ENCODE measurements at places on chromosomes 7 and 10.

DNA sequence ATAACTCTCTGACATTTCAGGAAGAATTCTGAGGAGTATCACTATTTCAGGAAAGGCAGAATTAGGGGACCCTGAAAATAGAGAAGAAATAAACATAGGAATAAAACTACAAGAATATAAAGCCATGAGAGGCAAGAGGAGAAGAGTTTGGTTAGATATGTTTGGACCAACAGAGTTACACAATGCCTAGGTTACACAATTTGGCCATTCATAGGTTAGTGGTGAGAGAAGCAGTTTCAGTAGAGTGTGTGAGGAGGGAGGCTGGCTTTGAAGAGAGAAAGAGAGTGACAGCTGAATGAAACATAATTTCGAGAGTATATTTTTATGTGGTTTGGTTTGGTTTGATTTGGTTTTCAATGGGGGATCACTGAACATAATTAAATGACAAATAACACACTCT, 783.2 kb upstream of the LRRN3 start:
- no peak for DNase-seq

GRCh38 chr10:61721431-61721830, 58.7 kb downstream of the CABCOCO1 start:
- DNase-seq: no peak

- no peak for DNase-seq
These were observed 78.7 kb downstream of the ARHGAP22 start for GRCh38 chr10:48526011-48526821.

DNA sequence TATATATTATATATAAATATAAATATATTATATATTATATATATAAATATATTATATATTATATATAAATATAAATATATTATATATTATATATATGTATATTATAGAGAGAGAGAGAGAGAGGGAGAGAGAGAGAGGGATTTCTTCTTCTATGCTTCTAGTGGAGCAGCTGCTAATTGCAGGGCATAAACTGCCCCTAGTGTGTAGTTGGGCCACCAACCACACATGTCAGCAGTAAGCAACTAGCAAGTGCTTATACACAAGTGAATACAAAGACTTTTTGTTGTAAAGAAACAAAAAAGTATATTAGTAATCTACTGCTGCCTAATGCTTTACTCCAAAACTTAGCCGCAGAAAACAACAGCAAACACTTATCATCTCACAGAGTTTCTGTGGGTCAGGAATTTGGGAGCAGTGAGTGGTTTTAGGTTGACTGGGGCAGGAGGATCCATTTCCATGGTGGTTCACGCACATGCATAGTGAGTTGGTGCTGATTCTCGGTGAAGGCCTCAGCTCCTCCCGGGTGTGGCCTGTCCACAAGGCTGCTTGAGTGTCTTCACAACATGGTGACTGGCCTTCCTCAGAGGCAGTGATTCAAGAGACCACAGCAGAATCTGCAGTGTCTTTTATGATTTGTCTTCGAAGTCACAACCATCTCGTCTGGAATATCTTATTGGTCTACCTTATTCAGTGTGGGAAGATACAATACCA, 25.5 kb upstream of the BAG3 start:
- peak; percentile 4 for DNase-seq

DNA sequence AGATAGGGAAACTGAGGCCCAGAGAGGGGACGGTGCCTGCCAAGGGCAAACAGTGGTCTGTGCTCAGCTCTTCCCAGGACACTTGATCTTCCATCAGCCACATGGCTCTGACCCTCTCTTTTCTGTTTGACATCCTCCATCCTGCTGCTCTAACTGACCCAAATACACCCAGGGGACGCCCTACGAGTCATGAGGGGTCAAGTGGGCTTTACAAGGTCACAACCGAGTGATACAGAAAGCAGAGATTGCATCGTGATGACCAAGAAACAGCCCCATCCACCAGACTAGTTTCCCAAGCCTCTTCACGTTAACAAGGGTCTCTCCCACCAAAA, 131.2 kb upstream of the UNC5B start:
- DNase-seq: no peak

DNA sequence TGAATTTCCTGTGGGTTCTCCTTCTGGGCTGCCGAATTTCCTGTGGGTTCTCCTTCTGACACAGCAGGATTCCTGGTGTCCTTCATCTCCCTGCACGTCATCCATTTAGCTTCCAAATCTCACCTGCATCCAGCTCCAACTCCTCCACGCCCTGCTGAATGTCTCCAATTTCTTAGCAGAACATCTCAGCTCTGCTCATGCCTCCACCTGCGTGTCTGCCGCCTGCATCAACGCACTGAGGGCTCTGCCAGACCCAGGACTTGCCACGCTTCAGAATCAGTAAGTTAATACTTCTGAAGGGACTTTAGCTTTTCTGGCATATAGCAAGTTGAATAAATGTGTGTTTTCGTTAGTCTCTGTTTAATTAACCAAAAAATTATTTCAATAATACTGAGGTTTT, 31.1 kb upstream of the VIPR2 start:
- DNase-seq: no peak

DNA sequence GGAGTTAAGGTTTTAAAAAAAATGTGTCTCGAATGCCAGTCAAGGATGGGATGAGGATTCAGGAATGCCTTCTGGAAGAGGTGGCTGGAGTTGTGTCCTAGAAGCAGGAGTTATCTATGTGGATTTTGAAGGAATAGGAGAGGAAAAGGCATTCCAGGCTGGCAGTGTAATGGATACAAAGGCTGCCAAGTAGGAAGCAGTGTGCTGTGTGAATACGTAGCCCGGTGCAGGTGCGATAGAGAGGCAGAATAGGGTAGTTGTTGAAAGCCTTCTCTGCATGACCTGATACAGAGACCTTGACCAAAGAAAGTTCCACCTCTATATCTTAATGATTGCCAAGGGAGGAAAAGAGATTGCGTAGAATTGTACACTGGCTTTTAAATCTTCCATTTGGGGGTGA, 128.1 kb upstream of the ITGB1 start:
- DNase-seq: no peak

GRCh38 chr10:99329554-99330346, 594 bp downstream of the CNNM1 start:
- no peak for DNase-seq

GRCh38 chr7:46153951-46154787, 233.1 kb upstream of the IGFBP3 start:
- DNase-seq: no peak

DNA sequence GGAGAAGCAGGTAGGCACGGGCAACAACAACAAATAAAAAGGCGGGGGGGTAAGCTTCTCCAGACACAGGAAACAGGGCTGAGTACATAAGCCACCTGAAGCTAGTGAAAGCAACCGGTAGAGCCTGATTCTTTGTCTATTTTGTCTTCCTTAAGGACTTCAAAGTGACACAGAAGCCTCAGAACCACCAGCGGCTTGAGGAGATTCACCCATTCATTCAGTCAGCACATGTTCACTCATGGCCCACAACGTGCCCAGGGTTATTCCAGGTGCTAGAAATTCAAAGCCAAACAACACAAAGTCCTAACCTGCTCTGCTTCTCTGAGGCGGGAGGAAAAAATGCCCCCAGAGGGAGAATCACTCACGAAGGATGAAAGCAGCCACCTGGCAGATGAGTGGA, 69.3 kb upstream of the C7orf33 start:
- no peak for DNase-seq

DNA sequence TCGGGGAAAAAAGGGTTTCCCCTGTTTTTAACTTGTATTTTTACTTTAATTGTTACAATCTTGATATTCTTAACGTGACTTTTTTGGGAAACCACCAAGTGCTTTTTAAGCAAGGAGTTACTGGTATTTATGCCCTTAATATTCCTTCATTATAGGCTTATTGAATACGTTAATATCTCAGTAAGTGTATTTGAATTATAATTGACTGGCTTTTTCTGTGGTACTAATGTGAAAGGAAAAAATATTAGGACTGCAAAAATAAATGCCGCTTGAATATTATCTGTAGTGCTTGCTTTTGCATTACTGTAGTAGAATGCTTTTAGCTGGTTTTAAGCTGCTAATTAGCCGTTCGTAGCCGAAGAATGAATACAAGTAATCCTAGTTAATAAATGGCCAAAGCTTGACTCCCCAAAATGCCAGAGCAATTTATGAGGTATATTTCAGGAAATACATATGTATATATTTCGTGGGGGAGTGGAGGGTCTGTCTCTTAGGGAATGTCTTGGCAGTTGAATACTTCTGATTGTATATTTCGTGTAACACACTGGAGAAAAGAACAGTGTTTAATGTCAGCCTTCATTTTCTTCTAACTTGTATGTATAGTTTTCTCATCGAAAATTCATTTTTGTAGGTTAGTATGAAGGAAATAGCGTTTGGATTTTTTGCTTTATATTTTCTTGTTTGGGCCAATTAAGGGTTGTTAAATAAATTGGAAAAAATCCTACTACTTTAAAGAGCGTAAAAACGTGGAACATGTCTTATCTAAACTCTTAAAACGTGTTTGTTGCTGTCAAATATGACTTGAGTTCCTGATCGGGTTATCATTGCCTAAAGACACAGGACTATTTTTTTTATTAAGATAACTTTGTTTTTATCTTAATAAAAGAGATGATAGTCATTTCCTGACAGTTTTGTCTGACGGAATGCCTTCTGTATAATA, 1.5 kb downstream of the PDCD4 start:
- DNase-seq: no peak

- no peak for DNase-seq
These were observed 928.3 kb downstream of the CNTNAP2 start for GRCh38 chr7:147044941-147045340.

DNA sequence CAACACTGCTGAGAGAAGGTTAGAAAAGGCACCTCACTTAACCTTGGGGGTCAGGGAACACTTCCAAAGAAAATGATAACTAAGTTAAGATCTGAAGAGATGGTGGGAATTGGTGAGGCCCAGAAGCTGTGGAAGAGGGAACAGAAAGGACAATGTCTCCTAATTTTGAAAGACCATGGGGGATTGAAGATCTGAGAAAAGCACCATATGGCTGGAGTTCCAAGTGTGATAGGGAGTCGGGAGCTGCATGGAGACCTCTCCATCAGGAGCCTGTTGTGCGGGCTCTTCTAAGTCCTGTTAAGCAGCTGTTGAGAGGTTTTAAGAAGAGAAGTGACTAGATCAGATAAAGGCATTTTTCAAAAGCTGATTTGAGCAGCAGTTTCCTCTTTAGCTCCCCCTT, 254.3 kb downstream of the CDK14 start:
- no peak for DNase-seq
